ENCODE measurements at places on chromosomes 11 and 22.

DNA sequence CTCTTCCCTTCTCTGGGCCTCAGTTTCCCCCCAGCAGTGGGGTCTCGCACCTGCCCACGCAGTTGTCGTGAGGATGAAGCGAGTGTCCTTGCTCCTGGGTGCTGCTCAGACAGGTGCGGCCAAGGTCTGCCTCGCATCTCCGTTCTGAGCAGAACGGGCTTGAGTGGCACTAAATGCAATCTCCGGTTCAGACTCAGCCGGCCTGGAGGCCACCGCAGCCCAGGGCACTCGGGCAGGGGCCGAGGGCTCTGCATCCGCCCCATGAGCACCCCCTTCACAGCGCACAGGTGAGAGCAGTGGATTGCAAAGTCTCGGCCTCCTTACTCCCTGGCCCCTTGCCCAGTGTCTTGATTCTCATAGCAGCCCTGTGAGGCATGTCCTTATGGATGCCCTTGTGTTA, 30.1 kb upstream of the SLC22A12 start:
- DNase-seq, result no peak

GRCh38 chr11:119486016-119486415, 63.0 kb upstream of the THY1 start:
- DNase-seq, result no peak

DNA sequence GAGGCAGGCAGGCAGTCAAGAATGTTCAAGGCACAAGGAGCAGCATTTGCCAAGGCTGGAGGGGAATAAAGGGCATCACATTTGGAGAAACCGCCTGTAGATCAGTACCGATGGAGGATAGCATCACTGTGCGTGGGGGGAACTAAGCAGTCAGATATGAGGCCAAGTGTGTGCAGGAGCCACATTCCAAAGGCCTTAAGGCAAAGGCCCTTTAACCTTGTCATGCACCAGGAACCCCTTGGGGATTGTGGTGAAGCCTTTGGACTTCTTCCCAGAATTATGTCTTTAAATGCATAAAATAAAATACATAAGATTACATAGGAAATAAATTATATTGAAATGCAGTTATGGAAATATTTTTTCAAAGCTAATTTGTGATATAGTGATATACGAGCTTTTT, 532.1 kb downstream of the BUD13 start:
- DNase-seq, result no peak

DNA sequence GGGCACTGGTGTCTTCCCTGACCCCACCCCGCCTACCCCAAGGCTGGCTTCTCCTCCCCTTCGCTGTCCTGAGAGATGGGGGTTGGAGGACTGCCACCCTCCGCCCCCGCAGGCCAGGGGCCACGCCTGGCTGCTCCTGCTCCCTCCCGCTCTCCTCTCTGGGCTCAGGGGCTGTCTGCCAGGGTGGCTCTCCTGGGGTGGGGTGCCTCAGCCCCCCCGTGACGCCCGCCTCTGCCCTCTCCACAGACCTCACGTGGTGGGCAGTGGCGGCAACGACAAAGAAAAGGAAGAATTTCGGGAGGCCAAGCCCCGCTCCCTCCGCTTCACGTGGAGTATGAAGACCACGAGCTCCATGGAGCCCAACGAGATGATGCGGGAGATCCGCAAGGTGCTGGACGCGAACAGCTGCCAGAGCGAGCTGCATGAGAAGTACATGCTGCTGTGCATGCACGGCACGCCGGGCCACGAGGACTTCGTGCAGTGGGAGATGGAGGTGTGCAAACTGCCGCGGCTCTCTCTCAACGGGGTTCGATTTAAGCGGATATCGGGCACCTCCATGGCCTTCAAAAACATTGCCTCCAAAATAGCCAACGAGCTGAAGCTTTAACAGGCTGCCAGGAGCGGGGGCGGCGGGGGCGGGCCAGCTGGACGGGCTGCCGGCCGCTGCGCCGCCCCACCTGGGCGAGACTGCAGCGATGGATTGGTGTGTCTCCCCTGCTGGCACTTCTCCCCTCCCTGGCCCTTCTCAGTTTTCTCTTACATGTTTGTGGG, 8.1 kb downstream of the RCOR2 start:
- DNase-seq, result no peak

DNA sequence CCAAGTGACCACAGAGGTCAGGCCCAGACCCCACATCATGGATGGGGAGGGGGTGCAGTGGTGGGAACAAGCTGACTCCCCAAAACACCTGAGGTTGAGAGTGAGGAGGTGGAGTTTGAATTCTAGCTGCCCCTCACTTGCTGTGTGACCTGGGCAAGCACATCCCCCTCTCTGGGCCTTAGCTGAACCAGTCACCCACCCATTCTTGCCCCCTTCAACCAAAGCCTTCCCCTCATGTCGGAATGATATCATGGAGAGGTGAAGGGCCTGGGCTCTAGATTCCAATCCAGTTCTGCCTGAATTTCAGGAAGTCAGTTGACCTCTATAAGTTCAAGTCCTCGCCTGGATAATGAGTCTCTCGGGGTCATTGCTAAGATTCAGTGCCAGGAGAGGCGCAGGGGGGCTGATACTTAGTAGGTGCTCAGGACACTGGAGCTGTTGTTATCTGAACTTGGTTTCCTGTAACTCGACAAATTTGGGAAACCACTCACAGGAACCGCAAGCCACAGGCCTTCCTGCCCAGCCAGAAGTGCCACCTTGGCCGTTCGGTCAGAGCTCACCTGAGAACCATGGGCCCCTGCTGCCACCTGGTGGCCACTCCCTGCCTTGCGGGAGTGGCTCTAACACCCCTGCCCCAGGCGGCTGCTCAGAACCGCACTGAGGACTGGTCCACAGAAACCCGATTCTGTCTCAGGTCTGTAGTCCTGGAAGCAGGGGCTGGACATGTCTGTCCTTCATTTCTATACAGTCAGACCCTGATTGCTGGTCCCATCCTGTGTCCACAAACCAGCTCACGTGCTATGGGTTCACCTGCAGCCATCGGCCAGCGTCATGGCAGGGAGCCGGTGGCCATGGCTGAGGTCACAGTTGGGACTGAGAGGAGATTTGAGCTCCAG, 6.9 kb downstream of the CDC42EP1 start:
- no peak for DNase-seq

DNA sequence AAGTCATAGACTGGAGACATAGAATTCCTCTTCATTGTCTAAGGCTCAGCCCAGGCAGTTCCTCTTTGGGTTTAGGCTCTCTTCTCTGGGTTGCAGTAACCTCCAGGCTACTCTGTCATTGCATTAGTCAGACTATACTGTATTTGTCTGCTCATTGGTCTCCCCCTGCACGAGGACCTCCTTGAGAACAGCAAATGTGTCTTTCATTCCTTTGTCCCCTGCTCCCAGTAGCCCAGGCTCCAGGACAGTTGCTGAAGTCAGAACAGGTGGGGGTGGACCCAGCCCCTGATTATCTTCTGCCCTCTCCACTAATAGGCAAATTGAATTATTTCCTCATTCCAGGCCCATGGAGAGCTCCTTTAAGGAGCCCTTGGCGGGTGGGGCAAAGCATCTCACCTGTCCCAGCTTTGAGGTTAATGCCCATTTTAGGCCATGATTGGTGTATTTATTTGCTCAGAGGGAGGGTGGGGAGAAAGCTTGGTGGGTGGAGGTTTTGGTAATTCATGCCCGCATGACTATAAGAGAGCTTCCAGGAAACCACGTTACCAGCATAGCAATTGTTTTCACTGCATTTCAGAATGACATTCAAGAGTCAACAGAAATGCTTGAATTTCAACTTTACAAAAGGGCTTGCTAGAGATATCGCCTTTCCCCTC, 40.9 kb downstream of the NAV2 start:
- DNase-seq, result no peak

DNA sequence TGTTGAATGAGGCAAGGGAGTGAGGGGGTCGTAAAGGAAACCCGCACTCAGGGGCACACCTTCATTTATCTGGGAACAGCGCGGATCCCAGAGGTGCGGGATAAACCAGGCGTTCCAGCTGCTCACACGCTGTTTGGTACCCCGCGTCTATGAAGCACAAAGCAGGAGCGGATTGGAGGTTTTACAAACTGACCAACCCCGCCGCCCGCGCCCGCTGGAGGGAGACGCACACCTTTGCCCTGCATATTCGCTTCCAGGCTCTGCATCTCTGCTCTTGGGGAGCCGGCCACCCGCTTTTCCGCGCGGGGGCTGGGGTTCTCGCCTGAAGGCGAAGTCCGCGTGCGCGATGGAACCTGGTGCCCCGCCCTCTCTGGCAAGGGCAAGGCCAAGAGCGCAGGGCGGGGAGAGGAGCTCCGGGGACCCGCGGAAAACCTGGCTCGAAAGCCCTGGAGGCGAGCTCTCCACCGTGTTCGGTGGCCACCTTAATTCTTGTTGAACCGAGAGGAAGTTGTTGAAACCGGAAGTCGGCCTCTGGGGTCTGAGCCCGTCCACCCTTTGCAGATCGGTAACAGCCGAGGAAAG, 6.8 kb upstream of the ALX4 start:
- no peak for DNase-seq

DNA sequence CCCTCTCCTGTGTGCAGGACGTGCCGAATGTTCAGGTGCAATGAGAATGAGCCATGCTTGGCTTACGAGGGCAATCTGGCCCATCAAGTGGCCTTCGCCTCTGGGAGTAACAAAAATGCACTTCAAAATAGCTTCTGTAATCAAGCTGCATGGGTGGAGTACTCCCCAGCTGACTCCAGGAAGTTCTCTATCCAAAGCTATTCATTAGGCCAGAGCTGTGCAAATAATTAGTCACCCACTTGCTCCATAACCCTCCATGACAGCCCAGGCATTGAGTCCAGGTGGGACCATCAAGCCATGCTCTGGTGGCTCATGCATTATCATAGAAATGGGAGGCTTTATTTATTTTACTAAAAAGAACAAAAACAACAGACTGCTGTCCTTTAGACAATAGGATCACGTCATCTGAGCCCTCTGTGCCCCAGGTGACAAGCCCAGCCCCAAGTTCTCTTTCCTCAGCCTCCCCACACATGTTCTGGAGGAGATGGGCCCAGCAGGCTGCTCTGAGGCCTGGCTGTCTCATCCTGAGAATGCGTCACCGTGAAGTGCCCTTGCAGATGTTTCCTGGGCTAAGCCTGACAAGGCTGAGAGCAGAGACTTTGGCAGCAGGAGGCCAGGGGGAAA, 244.7 kb downstream of the ETS1 start:
- DNase-seq, result peak; percentile 45

DNA sequence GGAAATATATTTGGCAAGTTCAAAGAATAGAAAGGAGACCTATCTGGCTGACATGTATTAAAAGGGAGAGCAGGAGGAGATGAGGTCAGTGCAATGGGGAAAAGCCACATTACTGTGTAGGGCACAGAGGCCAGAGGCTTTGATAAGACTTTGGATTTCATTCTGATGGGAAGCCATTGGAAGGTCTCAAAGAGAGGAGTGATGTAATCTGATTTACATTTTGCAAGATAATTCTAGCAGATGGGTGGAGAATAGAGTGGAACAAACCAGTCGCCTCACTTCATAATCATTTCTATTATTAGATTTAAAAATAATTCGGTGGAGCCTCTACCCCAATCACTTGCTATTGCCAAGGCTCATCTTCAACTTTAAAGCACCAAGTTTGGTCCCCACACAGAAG, 278.4 kb upstream of the ZC3H12C start:
- DNase-seq, result no peak

DNA sequence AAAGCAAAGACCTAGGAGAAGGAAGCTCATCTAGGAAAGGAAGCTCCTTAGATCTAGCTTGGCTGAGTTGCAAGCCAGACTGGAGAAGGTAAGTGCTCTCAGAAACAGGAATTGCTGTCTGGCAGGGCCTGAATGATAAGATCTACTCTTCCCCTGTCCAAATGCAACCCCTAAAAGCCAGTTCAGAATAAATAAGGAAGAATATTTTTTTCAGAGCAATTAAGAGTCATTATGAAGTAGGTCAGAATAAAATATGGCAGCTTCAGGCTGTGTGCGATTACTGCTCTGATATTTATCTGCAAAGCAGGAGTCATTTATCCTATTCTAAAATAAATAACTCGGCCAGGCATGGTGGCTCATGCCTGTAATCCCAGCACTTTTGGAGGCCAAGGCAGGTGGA, 82.1 kb downstream of the PIWIL4 start:
- no peak for DNase-seq

GRCh38 chr11:11553573-11553972, 68.2 kb downstream of the GALNT18 start:
- no peak for DNase-seq

- no peak for DNase-seq
These were observed 45.3 kb upstream of the SERPIND1 start for GRCh38 chr22:20728523-20729190.

GRCh38 chr11:21546703-21547102, 646.2 kb upstream of the ANO5 start:
- no peak for DNase-seq

GRCh38 chr11:124640666-124641065, 18.0 kb downstream of the TBRG1 start:
- DNase-seq, result no peak

GRCh38 chr22:36204001-36204631, 2.5 kb upstream of the APOL4 start:
- no peak for DNase-seq

DNA sequence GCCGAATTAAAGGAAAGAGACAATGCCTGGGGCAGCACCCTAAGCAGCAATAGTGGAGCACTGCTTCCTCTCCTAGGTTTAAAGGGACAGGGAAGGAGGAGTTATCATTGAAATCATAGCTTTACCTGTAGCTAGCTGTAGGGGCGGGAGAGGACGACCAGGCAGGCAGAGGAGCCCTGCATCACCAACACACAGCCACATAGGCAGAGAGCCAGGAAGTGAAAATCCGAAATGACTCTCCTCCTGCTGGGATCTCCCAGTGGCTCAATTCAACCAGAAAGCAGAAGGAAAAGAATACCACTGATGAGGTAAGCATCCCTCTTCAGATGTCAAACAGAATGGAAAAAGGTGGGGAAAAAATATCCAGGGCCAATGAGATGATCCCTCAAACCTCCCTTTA, 20.4 kb downstream of the MRGPRX4 start:
- no peak for DNase-seq

GRCh38 chr11:2271327-2272227, 1.2 kb upstream of the ASCL2 start:
- DNase-seq, result no peak

- no peak for DNase-seq
These were observed 9.6 kb downstream of the PTDSS2 start for GRCh38 chr11:459511-460220.

- no peak for DNase-seq
These were observed 26.0 kb downstream of the TENM4 start for GRCh38 chr11:79414644-79415317.

- no peak for DNase-seq
These were observed 15.9 kb downstream of the CHID1 start for GRCh38 chr11:894575-895201.
